CD8-positive, alpha-beta T cell (primary cell): ENCODE measurements at places on chromosomes 1 and 21. TPM values are rescaled to one million over a fixed set of nuclear protein-coding genes. Genes with fewer than 3 reads are reported as not detected.

DNA sequence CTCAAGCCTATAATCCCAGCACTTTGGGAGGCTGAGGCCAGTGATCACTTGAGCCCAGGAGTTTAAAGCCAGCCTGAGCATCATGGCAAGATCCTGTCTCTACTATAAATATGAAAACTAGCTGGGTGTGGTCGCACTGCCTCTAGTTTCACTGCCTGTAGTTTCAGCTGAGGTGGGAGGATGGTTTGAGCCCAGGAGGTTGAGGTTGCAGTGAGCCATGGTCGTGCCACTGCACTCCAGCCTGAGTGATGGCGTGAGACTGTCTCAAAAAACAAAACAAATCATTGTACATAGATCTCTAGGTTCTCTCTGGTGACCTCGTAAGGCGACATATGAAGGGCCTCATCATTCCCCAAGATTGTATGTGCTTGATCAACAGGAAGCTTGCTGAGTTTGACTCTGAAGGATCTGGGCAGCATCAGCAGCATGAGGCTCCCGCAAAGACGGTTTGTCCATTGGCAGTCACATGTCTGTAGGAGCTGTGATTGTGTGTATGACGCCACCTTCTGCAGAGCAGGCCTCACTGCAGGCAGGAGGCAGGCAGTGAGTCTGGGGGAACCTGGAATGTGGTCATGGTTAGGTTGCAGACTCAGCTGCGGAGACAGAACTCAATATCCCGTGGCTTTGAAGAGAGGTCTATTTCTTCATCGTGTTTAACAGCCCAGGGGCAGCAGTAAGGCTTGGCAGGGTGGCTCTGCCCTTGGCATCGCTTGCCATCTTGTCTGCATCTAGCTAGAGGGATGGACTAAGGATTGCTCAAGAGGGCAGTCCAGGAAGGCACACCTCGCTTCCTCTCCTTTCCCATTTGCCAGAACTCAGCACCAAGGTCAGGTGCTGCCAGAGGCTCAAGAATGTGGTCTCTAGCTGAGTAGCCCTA, 14.0 kb downstream of the ATP5PO start:
- DNase-seq: no peak

DNA sequence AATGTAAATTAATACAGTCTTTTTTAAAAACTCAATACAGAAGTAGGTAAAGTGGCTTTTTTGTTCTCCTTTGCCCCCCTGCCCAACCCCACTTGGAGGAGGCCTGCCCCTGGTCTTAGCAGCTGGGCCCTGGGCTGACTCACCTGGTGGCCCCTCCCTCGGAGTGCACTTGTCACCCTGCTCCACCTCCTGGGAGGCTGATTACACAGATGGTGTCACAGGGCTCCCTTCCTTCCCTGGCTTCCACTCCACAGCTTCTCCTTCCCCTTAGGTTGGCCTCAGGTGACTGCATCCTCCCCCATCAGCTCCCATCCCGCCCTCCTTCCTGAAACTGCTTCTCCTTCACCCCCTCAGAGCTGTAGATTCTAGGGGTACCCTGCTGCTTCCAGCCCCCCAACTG, 11.7 kb upstream of the CAPN9 start:
- DNase-seq: no peak

DNA sequence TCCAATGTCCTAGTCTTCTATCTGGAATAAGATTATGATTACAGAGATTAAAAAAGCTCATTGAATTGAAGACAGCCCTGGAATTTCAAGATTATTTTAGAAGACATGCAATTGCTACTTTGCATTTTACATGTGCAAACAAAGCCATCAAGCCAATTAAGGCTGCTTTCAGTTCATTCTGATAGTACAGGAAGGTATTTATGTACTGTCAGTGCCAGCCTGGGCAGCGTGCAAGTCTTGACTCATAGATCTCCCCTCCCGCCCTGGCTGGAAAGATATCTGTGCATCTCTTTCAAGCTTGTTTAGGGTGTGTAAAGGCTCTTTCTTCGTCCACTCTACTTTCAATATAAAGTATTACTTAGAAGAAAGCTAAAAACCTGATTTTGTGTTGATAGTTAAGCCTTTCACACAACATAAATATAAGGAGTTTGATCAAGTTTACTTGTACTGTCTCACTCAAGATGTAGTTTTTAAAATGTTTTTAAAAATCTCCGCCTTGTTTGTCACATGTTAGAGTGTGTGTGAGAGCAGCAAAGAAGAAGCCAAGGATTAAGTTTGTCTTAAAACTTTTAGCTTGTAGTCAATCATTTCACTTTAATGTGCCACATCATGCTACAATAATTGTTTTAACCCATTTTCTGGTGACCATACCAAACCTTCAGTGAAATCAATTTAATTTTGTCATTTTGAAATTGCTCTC, 13.6 kb upstream of the LYPLAL1 start:
- DNase-seq: no peak

GRCh38 chr1:81833722-81834121, 33.0 kb downstream of the ADGRL2 start:
- DNase-seq: no peak

DNA sequence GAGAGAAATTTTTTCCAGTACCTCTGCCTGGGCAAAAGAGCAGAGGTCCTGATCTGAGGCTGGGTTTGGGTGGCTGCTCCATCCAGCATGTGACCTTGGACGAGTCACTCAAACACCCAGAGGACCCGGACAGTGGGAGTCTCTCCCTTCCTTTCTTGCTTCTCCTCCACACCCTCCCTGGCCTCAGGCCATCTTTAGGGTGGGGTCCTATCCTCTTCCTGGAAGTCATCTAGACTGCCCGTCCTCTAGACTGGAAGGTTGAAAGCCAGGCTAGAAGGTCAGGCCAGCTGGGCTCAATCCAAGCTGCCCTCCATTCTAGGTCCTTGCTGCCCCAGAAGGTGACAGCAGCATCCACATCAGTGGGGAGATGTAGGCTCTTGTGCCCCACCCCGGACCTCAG, 599.5 kb downstream of the MATN1 start:
- no peak for DNase-seq

DNA sequence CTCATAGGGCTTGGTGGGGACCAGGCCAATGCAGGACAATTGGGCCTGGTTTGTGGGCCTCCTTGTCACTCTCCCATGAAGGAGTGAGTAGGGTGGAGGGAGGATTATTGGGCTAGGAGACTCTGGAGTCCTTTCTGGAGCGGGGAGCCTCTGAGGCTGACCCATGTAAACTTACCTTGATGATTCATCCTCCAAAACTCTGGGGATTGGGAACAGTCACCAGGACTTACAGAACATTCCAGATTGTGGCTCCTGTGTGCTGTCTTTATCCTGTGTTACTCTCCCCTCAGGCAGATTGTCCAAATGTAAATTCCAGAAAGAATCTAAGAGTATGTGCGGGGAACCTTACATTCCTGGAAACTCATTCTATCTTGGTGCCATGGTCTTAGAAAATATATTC, 197.6 kb downstream of the CAMTA1 start:
- no peak for DNase-seq

GRCh38 chr1:66335859-66336640, 197.9 kb upstream of the SGIP1 start:
- peak; percentile 64 for DNase-seq

The CNTN2 gene
- not detected for total RNA-seq

The HHAT gene
- total RNA-seq: 2.9 TPM

The CLCNKB gene
- not detected for total RNA-seq

The MX2 gene
- 58.5 TPM for total RNA-seq

The RUSC1 gene
- total RNA-seq: 7.8 TPM

The RBM11 gene
- total RNA-seq: 15.7 TPM

The ITLN1 gene
- total RNA-seq: not detected

The FAM72B gene
- 0.47 TPM for total RNA-seq
